GM23248 (cell line): ENCODE measurements at places on chromosomes 2 and 18.

GRCh38 chr2:78780864-78781583, 244.5 kb upstream of the REG3G start:
- DNase-seq: no peak

- DNase-seq: no peak
These were observed 62.4 kb upstream of the TNP1 start for GRCh38 chr2:216922175-216922780.

DNA sequence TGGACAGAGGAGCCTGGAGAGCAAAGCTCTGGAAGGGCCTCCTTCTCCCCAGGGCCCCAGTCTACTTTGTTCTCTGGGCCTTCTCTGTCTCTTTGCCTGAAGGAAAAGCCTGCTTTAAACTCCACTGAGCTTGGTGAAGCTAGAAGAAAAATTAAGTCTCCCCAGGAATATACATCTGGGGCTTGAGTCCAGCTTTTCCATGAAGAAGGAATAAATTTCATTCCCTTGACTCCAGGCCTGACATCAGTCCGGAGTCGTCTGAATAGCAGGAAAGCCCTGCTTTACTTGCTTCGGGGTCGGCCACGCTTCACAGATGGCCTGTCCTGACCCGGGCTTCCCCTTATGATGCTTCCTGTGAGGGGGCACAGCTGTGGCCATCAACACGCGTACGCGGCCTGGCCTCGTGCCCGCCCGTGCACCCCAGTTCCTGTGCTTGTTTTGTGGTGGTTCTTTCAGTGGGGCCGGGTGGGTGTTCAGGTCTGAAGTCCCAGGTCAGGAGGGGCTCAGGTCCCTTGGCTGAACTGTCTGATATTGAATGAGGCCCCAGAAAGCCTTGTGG, 73.6 kb downstream of the ACOXL start:
- no peak for DNase-seq

GRCh38 chr2:101349893-101350662, 37.2 kb downstream of the CREG2 start:
- peak; percentile 77 for DNase-seq

- no peak for DNase-seq
These were observed 2.1 kb upstream of the SIX3 start for GRCh38 chr2:44939106-44940048.

- no peak for DNase-seq
These were observed 570.1 kb downstream of the LRP1B start for GRCh38 chr2:141560723-141561122.

DNA sequence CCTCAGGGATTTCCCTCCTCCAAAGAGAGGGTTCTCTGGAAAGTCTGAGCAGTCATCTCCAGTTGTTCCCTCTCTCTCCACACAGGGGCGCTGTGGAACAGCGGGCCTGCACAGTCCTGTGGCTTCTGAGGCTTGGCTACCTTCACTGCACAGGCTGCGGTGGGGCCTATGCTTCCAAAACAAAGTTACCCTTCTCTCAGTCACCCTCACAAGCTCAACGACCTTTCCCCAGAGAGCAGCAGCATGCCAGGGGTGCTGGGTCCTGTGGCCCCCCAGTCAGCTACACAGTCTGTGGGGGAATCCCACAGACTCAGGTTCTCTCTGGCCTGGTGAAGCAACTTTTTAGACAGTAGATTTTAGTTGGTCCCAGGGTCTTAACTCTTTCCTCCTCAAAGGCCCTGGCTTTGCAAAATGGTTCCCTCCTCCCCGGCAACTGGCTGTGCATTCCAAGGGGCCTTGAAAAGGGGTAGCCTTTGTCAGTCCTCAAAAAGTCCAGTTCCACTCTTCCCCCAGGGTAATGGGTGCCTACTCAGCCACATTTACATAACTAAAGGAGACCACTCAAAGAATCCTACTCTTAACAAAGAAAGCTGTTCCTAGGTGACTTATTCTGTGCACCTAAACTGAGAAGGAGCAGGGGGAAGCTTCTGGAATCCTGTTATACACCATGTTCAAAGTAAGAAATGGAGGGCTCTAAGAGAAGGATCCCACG, 14.9 kb downstream of the B3GNT7 start:
- DNase-seq: no peak
